ENCODE measurements at places on chromosomes 12 and 14.

- no peak for DNase-seq
These were observed 35.3 kb upstream of the TMTC1 start for GRCh38 chr12:29818916-29819623.

DNA sequence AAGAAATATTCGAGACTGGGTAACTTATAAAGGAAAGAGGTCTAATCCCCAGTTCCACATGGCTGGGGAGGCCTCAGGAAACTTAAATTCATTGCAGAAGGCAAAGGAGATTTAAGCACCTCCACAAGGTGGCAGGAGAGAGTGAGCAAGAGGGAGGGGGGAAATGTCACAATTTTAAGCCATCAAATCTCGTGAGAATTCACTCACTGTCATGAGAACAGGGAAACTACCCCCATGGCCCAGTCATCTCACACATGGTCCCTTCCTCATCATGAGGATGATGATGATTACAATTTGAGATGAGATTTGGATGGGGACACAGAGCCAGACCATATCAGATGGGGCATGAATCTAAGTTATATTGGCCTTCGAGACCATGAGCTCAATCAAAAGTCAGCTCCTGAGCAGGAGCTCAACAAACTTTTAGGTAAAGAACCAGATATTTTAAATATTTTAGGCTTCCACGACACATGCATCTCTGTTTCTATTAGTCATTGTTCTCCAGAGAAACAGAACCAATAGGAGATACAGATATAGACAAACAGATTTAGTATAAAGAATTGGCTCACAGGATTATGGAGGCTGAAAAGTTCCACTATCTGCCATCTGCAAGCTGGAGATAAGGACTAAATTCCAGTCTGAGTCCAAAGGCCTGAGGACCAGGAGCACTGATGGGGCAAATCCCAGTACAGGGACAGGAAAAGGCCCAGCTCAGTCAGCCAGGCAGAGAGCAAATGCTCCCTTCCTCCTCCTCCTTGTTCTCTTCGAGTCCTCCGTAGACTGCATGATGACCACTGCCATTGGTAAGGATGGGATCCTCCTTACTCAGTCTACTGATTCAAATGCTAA, 24.9 kb downstream of the DGLUCY start:
- DNase-seq, result peak; percentile 18

GRCh38 chr14:38042322-38042721, 165.4 kb upstream of the SSTR1 start:
- DNase-seq, result no peak

GRCh38 chr12:38783304-38783703, 122.1 kb downstream of the CPNE8 start:
- no peak for DNase-seq

GRCh38 chr14:78341827-78342389, 171.7 kb downstream of the NRXN3 start:
- no peak for DNase-seq

DNA sequence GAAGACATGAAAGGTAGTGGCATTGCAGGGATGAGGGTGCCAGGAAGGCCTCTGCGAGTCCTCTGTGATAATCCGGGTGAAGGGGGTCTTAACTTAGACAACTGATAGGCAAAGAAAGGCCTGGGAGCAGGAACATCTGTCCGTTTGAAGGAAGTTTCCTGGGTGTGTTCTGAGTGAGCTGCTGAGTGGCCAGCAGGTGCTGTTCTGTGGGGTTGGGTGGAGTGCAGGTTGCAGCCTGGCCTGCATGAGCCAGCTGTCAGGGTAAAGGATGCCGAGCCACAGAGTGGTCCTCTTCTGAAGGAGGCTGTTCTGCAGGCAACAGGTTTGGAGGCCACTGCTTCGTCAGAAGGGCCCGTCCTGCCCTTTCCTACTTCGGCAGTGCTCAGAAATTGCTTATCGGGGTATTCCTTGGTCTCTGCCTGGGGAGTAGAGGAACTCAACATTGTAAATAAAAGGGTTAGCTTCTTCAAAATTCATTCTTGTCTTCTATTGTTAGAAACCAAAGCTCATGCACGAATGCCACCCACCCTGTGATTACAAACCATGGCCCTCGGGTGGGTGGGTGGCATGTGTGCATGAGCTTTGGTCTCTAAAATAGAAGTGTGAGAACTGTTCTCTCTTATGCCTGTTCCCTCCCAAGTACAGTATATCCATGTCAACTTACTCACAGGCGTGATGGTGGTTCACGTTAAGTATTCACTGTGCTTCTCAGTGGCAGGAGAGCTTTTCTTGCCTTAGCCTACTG, 118.9 kb downstream of the CHST11 start:
- DNase-seq, result no peak

DNA sequence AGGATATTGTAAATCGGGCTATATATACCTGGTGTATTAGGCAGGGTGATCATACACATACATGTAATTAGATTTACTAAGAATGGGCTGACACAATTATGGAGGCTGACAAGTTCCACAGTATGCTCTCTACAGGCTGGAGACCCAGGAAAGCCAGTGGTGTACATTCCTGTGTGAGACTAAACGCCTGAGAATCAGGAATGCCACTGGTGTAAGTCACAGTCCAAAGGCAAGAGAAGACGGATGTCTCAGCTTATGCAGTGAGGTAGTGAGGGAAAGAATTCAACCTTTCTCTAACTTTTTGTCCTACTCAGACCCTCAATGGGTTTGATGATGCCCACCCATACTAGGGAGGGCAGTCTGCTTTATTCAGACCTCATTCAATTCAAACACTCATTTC, 57.1 kb downstream of the METTL25 start:
- DNase-seq, result no peak

- DNase-seq, result no peak
These were observed 267.5 kb downstream of the TMEM121 start for GRCh38 chr14:105793836-105794235.

- DNase-seq, result no peak
These were observed 54.6 kb upstream of the USP44 start for GRCh38 chr12:95605875-95606274.

DNA sequence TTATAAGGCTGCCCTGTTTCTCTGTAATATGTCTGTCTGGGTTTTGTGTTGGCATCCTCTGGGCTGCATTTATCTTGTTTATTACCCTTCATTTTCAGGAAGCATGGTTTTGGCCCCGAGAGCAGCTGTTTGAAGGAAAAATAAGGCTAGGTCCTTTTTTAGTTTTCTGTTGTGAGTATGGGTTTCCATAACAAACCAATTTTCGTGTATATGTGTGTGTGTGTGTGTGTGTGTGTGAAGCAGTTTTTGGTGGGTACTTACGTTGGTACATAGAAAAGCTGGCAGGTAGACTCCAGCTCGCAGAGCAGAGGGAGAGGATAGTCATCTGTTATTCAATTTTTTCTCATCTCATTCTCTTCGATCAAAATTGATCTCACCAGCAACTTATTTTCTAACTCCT, 52.5 kb downstream of the MAPKAPK5 start:
- no peak for DNase-seq

DNA sequence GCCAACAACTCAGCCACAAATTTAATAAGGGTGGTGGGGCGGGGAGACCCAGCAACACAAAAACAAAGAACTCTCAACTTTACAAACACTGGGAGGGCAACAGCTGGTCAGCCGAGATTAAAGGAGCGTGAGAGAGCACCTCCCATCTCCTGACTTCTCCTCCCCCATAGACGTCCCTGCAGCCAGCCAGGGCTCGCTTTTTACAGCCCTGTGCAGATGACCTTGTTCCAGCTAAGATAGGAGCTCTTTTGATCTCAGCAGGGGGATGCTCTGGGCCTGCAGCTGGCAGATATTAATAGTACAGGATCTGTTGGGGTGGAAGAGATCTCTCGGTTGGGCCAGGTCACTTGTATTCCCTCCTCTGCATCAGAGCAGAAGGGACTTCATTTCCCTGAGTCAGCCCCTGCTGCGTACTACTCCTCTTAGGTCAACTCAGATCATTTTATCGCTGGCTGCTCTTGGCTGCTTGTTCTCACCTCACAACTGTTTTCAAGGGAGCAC, 475.8 kb downstream of the RAD51B start:
- DNase-seq, result no peak

- DNase-seq, result no peak
These were observed 35.2 kb upstream of the MEG3 start for GRCh38 chr14:100790502-100791347.

DNA sequence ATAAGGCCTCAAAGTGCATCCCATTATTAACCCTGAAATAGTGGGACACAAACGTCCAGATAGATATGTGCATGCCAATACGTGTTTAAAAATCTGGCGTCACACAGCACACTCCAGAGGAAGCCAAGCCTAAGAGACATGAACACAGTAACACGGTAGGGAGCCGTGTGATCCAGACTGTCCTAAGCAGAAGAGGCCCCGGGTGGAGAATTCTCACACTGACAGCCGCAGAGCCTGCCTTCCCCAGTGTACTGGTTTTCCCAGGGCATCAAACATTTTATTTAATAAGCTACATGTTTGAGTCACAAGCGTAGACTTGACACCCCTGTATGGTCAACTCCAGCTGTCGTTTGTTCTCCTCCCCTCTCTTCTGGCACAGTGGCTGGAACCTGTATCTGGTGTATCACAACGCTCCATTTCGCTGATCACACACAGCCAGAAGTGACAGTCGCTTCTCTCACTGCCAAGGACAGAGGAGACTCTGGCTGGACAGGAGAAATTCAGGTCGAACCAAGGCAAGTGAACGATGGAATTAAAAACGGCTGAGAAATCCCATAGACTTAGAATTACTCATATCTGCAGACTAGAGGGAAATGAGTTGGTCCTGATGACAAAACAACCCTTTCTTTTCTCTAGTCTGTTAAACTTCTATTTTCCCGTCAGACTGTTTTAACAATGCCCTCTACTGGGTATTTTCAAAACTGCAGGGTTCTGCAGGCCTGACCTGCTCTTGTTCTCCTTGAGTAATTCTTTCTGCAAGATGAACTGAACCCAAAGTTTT, 359.9 kb downstream of the RGS6 start:
- DNase-seq, result no peak

DNA sequence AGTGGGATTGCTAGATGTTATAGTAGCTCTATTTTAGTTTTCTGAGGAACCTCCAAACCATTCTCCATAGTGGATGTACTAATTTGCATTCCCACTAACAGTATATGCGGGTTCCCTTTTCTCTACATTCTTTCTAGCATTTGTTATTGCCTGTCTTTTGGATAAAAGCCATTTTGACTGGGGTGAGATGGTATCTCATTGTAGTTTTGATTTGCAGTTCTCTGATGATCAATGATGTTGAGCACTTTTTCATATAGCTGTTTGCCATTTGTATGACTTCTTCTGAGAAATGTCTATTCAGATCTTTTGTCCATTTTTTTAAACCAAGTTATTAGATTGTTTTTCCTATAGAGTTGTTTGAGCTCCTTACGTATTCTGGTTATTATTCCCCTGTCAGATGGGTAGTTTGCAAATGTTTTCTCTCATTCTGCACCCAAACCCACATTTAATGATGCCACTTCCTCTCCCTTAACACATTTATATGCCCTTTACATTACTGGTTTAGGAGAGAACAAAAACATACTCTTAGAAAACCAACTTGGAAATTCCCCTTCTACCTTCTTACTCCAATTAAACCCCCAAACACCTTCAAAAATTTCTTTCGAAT, 48.2 kb downstream of the NELL2 start:
- no peak for DNase-seq

GRCh38 chr12:100027671-100028070, 42.9 kb upstream of the ANKS1B start:
- DNase-seq, result no peak

- no peak for DNase-seq
These were observed 5.7 kb upstream of the ZNF385A start for GRCh38 chr12:54390176-54390667.

DNA sequence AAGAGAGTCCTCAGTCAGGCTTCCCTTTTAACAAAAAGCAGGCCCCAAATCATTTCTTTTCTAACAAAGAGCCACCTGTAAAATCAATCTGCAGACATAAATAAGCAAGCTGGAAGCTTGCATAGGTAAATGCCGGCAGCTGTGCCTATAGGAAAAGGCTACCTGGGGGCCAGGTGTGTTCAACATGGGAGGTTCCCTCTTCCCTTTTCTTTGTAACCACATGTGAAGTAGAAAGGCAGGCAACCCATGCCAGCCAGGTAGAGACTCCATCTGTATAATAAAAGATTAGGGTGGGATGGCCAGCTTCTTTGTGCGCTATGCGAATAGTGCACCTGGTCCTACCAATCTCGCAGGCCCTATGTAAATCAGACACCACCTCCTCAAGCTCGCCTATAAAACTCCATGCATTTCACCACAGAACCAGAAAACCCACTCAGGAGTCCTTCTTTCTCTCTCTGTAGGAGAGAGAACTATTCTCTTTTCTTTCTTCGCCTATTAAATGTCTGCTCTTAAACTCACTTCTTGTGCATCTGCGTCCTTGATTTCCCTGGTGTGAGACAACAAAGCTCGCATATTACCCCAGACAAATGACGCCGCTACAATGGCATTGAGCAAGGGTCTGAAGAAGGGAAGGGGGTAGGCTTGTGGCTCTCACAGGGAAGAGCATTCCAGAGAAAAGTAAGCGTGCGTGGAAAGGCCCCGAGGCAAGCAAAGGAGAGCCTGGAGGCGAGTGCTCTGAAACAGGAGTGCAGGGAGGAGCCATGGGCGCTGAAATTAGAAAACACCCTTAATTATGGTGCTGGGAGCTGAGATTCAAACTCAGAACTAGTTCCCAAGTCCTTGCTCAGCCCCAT, 67.2 kb downstream of the TTC9 start:
- no peak for DNase-seq

GRCh38 chr14:99177046-99177655, 94.8 kb downstream of the BCL11B start:
- DNase-seq, result no peak

DNA sequence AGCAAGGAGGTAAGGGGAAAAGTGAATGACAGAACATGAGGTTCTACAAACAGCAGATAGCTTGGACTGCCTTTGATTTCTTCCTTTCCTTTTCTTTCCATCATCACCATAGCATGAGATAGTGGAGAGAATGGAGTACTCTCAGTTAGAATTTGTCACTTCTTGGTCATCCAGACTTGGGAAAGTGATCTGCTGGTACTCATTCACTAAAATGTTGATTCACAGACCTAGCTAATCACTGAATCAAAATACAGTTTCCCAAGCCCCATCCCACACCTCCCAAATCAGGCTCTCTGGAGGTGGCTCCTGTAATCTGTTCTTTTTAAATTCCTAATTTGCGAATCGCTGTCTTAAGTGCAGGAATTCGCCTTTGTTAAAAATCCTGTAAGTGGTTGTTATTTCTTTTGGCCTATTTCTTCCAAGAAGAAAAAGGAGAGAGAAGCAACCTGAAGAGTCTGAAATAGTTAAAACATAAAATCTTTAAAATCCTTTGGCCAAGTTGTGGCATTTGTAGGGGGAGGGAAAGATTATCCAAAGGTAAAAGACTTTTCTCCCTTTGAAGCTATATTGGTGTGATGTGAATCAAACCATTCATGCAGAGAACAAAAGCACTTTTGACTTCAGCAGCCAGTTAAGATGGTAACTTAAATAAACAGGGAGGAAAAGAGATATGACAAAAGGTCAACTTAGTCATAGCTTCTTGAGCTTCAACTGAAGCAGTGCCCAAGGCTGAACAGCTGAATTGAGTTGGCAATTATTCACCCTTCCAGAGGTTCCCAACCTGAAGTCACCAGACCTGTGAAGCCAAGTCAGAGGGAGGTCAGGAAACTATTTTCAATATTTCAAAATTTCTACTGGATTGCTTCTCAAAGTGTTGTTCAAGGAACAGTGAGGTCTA, 255.1 kb upstream of the KRR1 start:
- DNase-seq, result no peak

Measured in T-helper 9 cell (primary cell).